Fibroblast of mammary gland (primary cell): ENCODE measurements at places on chromosomes 5 and 9.

DNA sequence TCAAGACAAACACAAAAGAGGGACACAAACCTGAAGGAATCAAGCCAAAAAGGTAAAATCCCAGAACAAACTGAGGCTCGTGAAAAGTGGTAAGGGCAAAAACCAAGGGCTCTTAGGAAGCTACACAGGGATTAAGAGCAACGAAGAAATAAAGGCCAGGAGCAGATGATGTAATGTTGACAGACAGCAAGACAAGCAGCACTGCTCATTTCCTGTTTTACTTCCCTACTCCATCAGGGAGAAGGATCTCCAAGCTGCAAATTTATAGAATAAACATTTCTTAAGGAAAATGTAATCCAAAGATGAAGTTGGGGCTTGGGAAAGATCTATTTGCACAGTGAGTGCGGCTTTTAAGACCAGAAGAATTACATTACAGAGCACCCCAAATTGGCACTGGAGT is 182.3 kb upstream of the MAP1B start:
- DNase-seq, result peak; percentile 40

DNA sequence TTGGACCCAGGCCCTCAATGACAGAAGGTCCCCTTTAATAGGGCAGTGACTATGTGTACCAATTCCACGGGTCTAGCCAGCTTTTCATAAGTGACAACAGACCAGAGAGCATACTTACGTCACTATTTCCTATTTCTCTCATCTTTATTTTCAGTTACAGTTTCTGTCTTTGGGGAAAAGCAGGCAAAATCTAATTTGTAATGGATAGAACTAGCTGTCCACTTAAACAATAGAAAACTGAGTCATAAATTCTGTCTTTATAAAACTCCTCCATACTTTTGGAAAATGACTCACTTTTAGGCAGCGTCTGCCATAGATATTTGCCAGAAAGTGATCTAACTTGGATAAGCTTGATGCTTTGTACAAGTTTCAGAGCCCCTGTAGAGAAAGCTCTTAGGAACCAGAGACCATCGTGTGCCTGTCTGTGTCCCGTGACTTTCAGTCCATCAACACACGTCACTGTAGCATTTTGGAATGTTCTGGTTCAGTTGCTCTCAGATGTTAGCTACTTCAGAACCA is 101.9 kb downstream of the F2RL2 start:
- peak; percentile 78 for DNase-seq

GRCh38 chr9:130207241-130207992 is 35.2 kb downstream of the NCS1 start:
- DNase-seq, result no peak

- no peak for DNase-seq
Measured at GRCh38 chr9:80841888-80842287, 847.5 kb downstream of the TLE1 start.

GRCh38 chr5:35303152-35303551 is 72.9 kb upstream of the PRLR start:
- DNase-seq, result no peak

- DNase-seq, result no peak
Measured at GRCh38 chr5:68699966-68700365, 393.8 kb upstream of the SLC30A5 start.

GRCh38 chr9:136588663-136589464 is 43.0 kb upstream of the NOTCH1 start:
- no peak for DNase-seq

DNA sequence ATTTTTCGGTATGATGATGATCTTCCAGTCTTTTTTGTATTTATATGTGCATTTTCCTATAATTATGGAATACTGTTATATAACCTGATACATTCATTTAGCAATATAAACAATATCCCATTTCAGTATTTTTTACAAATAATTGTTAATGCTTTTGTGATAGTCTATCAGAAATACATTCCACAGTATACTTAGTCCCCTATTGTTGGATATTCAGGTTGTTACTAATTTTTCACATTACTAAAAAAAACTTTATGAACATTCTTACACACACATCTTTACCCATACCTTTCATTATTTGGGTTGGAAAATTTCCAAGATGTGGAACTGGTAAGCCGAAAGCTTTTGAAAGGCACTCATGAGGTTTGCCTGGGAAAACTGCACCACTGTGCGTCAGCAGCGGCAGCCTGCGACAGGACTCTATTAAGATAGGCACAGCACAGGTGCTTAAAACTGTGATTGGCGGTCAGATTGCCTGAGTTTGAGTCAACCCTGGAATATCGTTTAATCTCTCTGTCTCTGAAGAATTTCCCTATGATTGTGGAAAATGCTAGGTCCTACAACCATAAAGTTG is 147.5 kb upstream of the ERCC6L2 start:
- DNase-seq, result no peak

GRCh38 chr5:139757727-139758509 is 37.7 kb upstream of the PSD2 start:
- no peak for DNase-seq

DNA sequence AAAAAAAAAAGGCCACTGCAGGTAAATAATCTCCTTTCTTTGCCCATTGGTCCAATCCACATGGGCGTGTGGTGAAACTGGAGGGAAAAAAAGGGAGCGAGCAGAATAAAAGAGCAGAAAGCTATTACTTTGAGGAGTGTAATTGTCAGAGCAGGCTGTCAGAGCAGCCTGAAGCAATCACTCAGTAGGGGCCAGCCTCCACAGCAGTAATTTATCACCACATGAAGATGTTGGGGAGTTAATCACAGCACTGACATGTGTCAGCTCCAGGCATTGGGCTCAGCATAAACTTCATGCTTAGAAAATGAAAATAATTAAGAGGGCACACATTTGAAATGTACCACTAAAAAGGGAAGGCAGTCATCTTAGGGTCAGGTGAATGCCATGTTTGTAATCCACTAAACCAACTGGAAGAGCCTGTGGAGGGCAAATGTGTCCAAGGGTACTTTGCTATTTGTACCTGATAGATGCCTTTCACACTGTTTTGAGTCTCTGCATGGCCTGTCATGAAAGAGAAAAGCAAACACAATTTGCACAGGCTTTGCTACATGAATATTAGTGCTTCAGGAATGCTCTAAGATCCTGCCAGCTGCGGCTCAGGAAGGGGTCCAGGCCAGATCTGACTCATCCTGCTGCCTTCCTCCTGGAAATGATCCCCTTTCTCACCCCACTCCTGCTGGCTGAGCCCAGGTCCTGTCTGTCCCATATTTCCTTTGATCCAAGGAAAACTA is 2.9 kb upstream of the PTGER4 start:
- DNase-seq, result peak; percentile 86
